NCI-H460 (cell line): ENCODE measurements at places on chromosomes 3 and 15.

DNA sequence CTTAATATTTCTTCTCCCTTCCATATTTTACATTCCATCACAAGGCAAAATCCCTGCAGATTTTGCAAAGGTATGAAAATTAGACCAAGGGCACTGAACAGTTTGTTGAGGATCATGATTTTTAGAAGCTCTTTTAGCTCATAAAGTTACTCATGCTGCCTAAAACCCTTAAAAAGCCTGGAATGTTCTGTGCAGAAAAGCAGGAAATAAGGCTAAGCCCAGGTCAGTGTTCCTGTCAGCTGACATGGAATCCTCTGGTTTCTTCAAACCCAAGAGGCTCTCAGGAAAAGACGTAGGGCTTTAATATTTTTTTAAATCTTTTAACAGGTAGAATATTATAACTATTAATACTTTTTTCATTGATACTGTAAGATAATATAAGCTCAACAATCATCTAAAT lies 8.2 kb downstream of the CBLB start:
- no peak for DNase-seq

DNA sequence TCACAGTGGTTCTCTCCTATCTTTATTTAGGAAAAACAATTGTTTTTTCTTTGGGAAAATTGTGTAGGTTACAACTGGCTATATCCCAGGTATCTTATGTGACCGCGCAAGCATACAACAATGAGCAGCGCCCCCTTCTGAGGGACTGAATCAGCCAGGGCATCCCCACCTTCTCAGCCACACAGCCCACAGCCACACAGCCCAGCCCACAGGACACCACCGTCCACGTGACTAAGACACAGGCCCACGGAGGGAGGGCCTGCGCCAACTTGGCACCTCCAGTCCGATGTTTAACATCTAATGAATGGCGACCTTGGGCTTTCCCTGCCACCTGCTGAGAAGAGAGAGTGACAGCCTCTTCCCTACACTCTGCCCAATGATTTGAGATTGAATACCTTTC lies 68.1 kb downstream of the ATP10A start:
- no peak for DNase-seq

DNA sequence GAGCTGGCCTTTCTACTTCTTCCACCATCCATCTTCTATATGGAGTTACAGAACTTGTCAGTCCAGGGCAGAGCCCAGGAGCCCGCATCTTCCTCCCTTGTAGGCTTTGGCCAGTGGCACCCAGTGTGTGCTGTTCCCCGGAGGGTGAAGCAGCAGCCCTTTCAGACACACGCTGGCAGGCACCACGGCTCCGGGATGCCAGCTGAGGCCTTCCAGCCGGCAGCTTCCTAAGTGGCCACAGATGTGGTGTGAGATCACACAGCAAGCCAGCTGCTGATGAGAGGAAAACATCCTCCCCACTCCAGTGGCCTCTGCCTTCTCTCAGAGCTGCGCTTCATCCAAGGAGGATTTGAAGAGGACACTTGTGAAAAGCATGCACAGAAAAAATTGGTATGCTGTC lies 24.1 kb downstream of the CRABP1 start:
- no peak for DNase-seq

GRCh38 chr3:16277471-16277870 lies 12.5 kb downstream of the OXNAD1 start:
- no peak for DNase-seq

- no peak for DNase-seq
These were observed 498.1 kb upstream of the TPRG1 start for GRCh38 chr3:188673646-188674186.

- no peak for DNase-seq
These were observed 34.7 kb upstream of the SLC24A5 start for GRCh38 chr15:48086133-48086532.

GRCh38 chr15:48584812-48585563 lies 60.5 kb downstream of the FBN1 start:
- DNase-seq, result no peak

DNA sequence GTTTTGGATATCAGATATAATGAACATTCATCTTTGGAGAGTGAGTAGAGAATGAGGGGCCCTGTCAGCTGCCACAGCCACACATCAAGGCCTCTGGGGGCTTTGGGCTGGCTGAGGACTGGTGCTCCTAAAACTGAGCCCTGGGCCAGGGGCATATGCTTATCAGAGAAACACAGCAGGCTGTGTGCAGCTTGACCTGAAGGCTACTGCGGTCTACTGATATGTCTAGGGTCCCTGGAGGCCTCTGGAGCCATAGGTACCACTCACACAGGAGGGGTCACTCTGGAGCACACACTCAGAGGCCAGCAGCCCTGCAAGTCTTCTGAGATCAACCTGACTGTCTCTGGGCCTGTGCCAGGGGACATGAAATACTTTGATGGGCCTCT lies 7.6 kb downstream of the TF start:
- no peak for DNase-seq

GRCh38 chr3:123287962-123288302 lies 86.2 kb downstream of the SEC22A start:
- no peak for DNase-seq
